ENCODE measurements at places on chromosomes 16 and 17.

DNA sequence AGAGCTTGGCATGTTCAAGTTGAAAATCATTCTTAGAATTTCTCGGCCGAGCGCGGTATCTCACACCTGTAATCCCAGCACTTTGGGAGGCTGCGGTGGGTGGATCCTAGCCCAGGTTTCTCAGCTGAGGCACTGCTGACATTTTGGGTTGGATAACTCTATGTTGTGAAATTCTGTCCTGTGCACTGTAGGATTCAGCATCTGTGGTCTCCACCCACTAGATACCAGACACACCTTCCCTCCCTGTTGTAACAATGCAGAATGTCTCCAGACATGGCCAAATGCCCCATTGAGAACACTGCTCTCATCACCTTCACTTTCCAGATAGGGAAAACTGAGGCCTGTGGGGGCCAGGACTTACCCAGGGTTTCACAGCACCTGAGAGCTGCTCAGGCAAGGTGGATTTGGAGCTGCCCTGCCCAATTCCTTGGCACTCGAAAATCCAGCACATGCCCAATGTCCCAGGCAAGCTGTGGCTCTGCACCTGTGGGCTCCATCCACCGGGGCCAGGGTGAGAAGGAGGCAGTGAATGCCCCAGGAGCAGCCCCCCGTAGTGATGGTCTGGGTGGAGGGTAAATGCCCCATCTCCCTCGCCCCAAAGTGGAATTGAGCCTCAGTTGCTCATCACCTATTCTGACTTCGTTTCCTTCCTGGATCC is 20.2 kb upstream of the TVP23A start:
- DNase-seq = no peak

- DNase-seq = no peak
These were observed 1.7 kb upstream of the CDH11 start for GRCh38 chr16:65123396-65124211.

DNA sequence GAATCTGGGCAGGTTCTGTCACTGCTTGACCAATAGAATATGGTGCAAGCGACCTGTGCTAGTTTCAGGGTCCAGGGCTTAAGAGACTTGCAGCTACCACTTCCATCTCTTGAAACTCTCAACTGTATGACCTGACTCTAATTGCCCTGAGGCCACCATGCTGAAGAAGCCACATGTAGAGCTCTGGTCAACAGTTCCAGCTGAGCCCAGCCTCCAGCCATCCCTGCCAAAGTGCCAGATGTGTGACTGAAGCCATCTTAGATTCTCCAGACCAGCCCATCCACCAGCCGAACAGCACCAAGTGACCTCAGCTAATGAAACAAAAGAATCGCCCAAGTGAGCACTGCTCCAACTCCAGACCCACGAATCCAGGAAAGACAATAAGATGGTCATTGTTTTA is 3.4 kb upstream of the MT2A start:
- DNase-seq = no peak

- no peak for DNase-seq
These were observed 8.7 kb downstream of the ZNF771 start for GRCh38 chr16:30416047-30416603.

- DNase-seq = peak; percentile 76
These were observed 556 bp upstream of the SPNS1 start for GRCh38 chr16:28974007-28974436.
